Amygdala (tissue), 56 donors: ENCODE measurements at places on chromosomes 7 and 10.

GRCh38 chr10:13834581-13835286 lies 248.0 kb downstream of the PRPF18 start:
- no peak for DNase-seq

DNA sequence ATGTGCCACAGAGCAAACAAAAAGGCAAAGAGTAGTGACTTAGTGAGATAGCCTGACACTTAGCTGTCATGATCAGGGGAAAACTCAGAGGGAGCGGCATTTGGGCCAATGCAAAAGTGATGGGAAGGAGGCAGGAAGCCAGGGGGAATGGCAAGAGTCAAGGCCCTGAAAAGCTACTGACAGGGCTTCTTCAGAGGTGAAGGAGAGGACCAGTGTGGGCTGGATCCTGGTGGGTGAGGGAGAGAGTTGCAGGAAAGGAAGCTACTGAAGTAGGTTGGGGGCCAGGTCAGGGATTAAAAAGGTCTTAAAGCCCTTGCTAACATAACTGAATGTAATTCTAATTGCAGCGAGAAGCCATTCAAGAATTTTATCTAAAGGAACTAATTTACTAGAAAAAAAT lies 117.0 kb downstream of the AASS start:
- DNase-seq = no peak

- DNase-seq = no peak
These were observed 7.5 kb upstream of the SH2D4B start for GRCh38 chr10:80530251-80530650.

DNA sequence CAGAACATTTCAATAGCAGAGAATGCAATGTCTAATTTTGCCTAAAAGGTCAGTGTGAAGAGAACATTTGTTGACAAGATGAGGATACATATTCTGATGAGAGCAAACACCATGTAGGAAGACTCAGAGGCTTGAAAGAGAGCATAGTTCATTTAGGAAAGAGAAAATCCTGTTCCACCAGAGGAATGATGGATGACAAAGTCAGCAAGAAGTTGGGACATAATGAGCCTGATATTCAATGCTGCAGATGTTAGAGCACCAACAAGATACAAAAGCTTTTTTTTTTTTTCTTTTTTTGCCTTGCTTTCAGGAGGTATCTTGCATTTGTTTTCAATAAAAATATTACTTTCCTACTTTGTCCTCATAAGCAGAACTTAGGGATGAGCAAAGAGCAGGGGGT lies 952.0 kb upstream of the C7orf33 start:
- no peak for DNase-seq

GRCh38 chr7:112945046-112945445 lies 141.6 kb downstream of the GPR85 start:
- no peak for DNase-seq
